ENCODE measurements at places on chromosomes 7 and 10.

DNA sequence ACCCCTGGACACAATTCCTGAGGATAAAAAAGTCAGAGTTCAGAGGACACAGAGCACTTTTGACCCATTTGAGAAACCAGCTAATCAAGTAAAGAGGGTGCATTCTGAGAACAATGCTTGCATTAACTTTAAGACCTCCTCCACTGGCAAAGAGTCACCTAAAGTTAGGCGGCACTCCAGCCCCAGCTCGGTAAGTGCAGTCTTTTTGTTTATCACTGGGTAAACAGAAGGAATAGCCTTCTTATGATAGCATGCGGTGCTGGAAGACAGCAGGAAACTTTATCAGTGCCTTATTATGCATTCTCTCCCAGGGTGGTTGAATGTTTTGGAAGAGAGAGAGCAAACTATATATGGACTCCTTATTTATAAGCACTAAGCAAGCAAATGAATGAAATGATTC, 130.5 kb downstream of the CDK14 start:
- peak; percentile 69 for DNase-seq

GRCh38 chr7:46291601-46292150, 370.6 kb upstream of the IGFBP3 start:
- DNase-seq = peak; percentile 60

- no peak for DNase-seq
Observed at GRCh38 chr10:118171861-118172260, 125.1 kb upstream of the RAB11FIP2 start.

- no peak for DNase-seq
Observed at GRCh38 chr10:28920091-28920490, 242.8 kb downstream of the BAMBI start.

DNA sequence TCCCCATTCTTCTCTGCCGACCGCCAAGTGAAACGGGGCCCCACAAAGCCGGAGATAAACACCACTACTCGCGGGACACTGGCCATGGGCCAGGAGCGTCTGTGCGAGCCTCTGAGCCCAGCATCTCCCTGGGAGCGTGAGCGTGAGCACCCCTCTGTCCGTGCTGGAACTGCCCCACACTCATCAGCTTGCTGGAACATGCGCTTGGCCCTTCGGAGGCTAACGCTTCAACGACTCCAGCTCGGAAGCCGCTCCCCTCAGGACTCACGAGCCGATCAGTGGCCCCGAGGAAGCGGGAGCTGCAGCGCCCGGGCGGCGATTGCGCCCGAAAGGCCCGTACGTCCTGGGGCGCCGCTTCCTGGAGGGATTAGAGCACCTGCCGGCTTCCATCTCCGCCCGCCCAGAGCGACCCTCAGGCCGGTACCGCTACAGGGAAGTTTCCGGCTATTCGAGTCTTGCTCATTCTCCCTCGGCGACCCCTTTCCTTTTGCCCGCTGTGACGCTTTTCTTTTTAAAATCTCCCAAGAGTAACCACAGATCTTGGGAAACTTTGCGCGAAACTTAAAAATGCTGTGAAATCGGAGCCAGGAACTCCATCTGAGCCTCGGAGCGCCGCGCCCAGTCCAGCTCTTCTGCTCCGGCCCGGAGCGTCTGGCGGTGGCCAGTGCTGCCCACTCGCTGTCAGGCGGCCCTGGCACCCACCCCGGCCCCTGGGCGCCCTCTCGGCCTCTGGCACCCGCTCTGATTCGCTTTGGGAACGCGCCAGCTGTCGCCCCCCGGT, 1.0 kb downstream of the TLL2 start:
- DNase-seq = peak; percentile 77

DNA sequence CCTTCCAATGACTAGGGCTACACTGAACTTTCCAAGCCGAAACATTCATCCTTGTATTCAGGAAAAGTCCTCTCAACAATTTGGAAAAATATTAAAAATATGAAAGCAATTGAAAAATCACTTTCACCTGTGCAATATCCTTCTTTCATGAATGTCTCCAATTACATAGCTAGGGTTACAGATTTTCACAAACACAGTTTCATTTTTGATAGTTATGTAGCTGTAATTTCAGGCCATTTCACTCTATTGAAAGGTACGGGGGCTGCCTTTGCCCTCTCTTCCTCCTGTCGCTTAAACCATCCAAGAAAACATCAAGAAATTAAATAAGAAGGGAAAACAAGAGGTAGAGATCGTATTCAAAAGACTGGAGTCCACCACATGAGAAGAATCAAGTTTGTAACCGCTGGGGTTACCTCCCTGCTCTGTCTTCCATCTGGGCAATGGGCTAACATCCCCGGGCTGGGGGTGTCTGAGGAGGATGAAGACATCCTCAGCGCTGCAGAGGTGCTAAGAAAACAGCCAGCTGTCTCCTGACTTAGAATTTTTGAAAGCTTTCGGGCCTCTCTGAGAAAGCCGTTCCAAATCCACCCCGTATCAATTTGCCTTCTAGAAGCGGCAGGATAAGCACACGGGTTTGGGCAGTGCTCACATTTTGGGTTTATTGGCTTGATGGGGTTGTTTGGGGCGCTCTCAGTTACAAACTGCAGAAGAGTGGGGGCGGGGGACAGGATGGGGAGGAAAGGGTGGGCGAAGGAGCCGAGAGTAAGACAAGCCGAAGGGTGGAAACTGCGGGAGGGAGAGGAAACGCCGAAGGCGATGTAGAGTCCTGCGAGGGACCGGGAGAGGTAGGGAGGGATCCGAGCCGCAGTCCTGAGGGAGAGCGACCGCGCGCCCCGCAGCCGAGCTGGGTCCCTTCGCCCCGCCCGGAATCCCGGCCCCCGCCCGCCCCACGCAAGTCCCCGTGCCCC, 24.3 kb upstream of the VAX1 start:
- DNase-seq = peak; percentile 80

DNA sequence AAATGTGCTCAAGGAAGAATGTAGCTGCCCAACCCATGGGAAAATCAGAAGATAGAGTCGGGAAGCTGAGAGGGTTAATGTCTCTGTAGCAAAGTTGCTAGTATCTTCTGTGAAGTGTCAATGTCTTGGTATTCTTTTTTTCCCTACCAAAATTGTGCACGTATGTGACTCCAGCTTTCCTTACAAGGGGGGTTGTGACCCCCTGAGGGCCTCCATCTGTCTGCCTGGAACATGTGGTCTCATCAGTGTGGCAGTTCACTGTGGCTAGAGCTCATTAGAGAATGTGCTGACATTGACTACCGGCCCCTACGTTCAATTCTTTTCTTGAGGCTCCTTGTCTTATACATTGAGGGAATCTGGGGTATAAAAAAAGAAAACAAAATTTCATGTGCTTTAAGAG, 725.2 kb upstream of the CELF2 start:
- no peak for DNase-seq

DNA sequence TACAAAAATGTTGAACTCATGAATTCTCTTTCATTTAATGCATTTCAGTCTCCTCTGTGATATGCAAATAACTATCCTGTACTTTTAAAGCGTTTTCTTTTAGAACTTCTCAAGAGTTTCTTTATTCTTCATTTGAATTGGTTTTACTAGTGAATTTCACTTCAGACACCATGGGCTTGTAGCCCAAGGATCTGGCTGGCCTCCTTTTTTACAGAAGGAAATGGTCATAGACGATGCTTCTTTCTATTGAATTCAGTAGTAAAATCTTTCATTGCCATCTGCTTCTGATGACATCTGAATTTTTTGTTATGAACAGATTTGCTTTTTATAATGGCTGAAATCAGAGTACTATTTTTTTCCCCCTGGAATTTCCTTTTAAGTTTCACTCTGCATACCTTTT, 135.2 kb upstream of the ETV1 start:
- no peak for DNase-seq

All from osteoblast (primary cell).